ENCODE measurements at places on chromosomes 3 and 15. TPM values are rescaled to one million over a fixed set of nuclear protein-coding genes. Genes with fewer than 3 reads are reported as not detected.

The INAFM2 gene
- 47.4 TPM for total RNA-seq

The ATP13A4 gene
- 0.55 TPM for total RNA-seq

The KIF7 gene
- 5.4 TPM for total RNA-seq

The MESP2 gene
- total RNA-seq = not detected

The DLL4 gene
- total RNA-seq = 3.5 TPM
